Stimulated activated CD8-positive, alpha-beta memory T cell treated with anti-CD3 and anti-CD28 coated beads, Interleukin-4, amount 100 ng/mL, for 1 hour (primary cell): ENCODE measurements at places on chromosomes 11 and 22.
A peak's percentile ranks its signal among the peaks of the same experiment; 100 is the strongest.

GRCh38 chr11:99176430-99176829 is 155.7 kb downstream of the CNTN5 start:
- DNase-seq: no peak

DNA sequence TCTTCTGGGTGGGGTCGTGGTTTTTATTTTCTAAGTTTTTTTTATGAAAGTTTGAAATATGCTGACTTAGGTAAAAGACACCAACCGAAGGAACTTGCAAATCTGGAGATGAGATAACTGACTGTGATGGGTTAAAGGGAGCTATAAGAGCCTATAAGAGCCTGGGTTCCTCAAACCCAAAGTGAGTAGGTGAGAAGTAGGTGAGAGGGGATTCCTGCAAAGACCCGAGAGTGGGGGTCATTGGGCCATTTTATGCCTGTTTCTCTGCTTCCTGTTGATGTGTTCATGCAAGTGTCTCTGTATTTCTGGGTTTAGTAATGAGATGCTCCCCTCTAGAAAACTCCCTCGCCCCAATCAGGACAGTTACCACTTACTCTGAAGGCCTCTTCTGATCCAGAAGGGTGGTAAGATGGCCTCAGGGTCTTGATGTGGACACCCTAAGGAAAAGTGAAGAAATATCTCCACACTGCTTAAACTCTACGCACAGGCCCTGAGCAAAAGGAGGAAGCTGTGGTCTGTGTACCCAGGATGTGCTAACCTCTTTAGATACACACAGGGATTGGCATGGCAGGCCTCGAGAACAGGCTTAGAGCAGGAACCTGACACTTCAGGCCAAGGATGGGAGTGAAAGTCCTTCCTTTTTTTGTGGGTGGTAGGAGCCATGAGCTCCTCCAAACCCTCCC is 1.8 kb downstream of the FLI1 start:
- no peak for DNase-seq

- no peak for DNase-seq
These were observed at the start of gene P4HA3 for GRCh38 chr11:74311352-74311926. Gene P4HA3, minus strand, starts transcription at chr11:74311640. Its CDS starts 29 bp downstream, at chr11:74311611.

GRCh38 chr11:103682318-103683184 is 353.9 kb upstream of the DDI1 start:
- no peak for DNase-seq

GRCh38 chr22:23895599-23896144 is 1.5 kb downstream of the MIF start:
- DNase-seq: no peak

DNA sequence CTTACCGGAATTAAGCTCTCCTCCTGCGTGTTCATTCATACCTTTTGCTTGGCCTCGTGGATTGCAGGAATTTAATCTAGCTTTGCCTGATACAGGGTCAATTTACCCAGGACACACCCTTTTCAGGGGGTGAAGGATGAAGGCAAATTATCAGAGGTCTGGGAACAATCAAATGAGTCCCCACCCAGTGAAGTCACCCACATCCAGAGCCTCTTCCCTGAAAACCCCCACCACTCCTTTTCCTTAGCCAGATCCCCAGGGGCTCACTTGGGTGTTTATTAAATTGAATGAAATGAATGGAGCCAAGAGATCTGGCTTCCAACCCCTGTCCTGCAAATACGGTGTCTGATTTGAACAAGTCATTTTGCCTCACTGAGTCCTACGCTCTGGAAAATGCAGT is 31.0 kb upstream of the LIPT2 start:
- no peak for DNase-seq

- no peak for DNase-seq
These were observed 689.4 kb downstream of the JRKL start for GRCh38 chr11:97079244-97079643.

DNA sequence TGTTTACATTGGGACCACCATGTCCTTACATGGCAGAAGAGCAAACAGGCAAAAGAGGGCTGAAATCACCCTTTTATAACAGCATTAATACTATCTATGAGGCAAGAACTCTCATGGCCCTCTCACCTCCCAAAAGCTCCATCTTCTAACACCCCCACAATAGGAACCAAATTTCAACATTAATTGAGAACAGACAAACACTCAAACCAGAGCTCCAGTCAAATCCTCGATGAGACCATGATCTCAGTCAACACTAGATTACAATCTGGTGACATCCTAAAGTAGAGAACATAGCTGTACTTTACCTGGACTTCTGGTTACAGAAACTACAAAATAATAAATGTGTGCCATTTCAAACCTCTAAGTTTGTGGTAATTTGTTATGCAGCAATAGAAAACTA is 25.1 kb downstream of the OR2AG2 start:
- no peak for DNase-seq

DNA sequence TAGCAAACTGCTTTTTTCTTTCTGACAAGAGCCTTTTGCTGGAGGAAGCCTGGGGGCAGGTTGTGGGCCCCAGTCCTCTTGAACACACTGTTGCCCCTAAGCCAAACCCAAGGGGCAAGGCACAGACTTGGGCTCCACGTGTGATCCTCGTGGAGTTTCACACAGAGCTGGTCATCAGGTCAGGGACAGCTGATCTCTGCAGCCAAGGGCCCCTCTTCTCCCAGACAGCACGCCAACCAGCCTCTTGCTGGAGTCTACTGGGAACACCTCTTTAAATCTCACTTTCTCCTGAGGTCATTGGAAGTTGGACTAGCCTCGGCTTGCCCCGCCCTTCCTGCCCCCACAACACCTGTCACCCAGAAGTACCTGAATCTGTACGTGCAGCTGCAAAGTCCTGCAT is 39.8 kb downstream of the C11orf58 start:
- no peak for DNase-seq

DNA sequence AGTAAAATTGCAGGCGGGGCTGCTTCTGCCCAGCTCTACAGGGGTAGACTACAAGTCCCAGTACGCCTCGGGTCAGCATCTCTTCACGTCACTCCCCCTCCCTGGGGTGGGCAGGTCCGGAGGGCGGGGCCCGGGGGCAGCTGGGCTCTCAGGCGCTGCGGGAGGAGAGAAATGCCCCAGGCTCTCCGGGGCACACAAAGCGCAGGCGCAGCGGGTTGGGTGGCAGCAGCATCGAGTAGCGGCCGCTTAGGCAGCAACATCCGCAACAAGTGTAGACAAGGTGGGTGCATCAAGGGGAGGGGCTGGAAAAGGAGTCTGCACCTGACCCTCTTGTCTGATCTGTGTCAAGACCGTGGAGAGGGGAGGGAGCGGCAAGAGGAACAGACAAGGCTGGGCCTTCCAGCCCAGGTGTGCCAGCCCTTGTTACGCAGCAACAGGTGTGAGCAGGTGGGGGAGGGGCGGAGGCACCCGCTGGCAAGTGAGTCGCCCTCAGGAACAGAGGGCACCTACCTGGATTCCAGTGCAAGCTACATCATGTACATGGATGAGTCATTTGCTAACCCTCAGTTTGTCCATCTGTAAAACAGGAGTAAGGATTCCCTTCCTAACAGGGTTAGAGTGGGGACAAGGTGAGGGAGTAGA is 1.2 kb downstream of the PLEKHB1 start:
- peak; percentile 87 for DNase-seq

DNA sequence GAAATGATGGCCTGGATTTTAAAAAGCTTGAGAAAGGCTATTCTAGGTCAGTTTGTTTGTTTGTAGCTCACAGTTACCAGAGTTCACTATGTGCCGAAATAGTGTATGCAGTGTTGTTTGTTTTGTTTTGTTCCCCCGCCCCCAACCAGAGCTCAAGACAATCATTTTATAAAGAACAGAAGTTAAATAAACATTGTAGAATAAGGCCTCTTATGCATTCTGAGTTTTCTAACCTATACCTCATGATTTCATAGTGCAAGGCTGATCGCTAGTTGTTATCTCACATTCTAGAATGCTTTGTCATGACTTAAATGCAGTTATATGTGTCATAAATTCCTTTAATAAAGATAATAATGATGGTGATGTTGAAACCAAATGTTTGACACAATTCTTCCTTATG is 7.8 kb downstream of the KCNA4 start:
- no peak for DNase-seq

DNA sequence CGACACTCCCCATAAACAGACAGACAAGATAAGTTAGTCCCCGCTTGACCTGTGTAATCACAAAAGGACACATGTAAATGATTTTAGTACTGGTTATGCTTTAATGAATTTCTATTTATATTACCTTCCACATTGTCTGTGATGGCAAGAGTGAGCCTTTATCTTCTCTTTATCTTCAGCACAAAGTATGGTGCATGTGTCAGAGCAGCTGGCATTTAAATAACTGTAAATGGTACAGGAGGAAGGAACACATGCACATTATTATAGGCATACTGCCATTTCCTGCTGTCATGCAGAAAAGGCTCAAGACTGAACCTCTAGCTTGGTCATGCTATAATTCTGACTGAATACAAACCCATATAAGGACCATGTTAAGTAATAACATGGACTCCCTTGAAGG is 1342.7 kb upstream of the TENM4 start:
- DNase-seq: no peak

DNA sequence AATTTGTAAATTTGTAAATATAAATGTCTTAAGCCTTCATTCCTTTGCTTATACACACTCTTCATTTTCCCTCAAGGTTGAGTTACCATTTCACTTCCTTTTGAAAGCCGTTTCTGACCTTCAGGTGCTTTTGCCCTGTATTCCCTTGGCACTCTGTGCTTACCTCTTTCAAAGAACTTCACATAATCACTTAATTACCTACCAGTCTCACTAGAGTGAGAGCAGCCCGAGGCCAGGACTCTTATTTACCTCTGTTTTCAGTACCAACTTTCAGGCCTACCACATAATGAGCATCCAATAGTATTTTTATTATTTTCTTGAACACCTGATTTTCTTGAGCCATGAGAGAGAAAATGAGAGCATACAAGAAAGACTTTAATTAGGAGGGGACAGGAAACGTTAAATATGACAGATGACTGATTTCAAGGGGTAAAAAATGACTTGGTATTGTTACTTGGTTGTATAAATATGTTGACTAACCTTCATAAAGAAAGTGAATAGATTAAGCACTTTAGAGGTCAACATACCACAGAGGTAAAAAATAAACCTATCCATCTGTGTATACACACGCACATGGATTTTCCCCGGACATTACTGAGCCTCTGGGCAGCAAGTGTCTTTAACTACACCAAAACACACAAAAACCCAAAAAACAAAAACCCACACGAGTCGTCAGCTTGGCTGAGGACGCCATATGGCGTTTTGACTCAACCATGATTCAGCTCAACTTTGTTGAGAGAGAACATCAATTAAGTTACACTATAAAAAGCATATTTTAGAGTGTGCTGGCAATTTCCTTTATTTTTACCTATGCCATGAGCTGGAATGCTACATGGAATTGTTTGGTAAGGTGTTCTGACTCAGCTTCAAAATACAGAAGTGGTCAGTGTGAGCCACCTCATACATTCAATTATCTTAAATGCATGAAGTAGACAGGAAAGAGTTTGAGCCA is 7.6 kb downstream of the ATXN10 start:
- DNase-seq: no peak

DNA sequence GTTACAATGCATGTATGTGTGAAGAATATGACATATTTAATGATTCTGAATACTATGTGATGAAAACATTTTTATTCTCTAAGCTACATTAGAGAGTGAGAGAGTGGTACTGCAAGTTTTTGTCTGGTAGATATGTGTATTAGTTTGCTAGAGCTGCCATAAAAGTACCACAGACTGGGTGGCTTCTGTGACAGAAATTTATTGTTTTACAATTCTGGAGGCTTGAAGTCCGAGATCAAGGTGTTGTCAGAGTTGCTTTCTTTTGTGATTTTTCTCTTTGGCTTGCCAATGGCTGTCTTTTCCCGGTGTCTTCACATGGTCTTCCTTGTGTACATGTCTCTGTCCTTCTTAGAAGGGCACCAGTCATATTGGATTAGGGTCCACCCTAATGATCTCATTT is 6.9 kb upstream of the OR10W1 start:
- DNase-seq: no peak

- no peak for DNase-seq
These were observed 203.0 kb upstream of the CCDC179 start for GRCh38 chr11:23063276-23063675.

DNA sequence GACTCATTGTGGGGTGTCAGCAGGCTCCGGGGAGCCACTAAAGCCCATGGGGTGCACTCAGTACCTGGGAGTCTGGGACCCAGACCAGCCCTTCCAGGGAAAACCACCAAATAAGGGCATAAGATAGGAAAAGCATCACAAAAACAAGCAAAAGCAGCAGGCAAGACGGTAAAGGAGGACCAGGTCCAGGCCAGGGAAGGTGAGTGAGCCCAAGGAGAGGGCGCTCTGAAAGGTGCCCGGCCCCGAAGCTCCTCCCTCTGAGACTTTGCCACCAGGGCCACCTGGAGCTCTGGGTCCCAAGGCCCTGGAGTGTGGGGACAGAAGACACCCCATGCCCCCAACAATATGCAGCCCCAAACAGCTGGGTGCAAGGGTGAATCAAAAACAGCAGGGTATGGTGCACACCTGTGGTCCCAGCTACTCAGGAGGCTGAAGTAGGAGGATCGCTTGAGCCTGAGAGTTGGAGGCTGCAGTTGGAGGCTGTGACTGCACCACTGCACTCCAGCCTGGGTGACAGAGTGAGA is 5.2 kb upstream of the IL17REL start:
- no peak for DNase-seq

DNA sequence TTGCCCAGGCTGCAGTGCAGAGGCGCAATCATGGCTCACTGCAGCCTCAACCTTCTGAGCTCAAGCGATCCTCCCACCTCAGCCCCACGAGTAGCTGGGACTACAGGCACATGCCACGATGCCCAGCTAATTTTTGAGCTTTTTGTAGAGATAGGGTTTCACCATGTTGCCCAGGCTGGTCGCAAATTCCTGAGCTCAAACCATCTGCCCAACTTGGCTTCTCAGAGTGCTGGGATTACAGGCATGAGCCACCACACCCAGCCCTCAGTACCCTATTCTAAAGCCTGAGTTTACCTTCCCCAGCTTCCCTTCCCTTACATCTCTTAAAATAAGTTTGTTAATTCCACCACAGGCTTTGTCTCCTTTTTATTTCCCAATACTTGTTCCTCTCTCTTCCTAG is 59.1 kb downstream of the AMBRA1 start:
- no peak for DNase-seq

- DNase-seq: no peak
These were observed 6.1 kb upstream of the P2RY6 start for GRCh38 chr11:73265853-73266645.

DNA sequence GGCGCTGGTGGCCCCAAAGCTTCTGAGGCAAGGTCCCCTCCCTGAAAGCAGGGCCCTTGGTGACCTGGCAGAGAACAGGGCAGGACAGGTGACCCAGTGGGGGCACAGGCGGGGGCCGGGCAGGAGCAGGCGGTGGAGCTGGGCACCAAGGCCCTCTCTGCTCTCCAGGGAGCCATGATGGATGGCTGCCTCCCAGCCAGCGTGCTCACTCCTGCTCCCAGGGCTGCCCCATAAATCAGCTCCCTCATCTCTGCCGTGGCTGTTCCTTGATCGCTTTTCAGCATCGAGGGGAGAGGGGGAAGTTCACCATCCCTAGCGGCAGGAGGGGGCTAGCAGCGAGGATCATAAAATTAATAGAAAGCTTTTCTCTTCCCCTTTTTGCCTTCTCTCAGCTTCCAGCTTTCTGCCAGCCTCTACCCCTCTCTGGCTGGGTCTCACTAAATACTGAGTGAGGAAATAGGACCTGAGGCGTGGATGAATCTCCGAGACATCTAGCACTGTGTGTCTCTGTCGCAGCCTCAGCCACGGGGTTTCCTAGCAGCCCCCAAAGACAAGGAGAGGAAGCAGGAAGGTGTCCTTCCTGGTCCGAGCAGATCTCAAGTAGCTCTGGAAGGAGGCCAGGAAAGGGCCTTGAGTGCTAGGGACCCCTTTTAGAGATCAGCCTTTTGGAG is 22.2 kb upstream of the ELFN2 start:
- DNase-seq: no peak
